ENCODE measurements at places on chromosomes 2 and 18. TPM values are rescaled to one million over a fixed set of nuclear protein-coding genes. Genes with fewer than 3 reads are reported as not detected.

HMSD gene
- 0.03 TPM for polyA plus RNA-seq

- no peak for DNase-seq
These were observed 2.2 kb downstream of the CNOT9 start for GRCh38 chr2:218570850-218571249.

- no peak for DNase-seq
These were observed 293.6 kb downstream of the SOX11 start for GRCh38 chr2:5985536-5986385.

DNA sequence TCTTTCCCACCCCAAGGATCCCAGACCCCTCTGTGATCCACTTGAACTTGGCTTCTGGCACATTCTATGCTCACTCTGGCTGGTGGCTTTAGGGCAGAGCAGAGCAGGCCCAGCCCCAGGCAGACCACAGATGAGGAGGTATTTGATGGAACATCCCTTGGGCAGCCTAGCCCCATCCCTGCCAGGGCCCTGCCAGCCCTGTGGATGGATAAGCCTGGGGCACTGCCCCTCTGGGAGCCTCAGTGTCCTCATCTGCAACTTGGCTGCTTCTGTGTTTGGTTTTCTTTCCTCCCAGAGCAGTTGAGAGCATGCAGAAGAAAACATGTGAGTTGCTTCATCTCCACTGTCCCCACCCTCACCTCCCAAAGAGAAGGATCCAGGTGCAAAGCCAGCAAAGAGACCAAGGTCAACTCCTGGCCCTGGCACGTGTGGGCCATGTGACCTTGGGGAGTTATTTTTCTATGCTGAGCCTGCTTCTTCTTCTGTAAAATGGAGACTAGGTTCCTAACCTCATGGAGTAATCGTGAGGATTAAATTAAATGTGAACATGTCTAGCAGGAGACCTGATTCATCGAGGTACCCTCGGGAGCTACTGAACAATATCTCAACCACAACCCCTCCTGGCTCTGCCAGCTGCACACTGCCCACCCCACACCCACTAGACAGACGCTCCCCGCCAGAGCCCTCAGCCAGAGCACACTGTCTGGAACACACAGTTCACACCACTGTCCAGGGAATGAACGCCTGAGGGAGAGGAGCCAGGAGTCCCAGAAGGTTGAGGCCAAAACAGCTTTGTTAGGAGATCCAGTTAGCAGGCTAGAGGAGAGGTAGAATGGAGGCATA is 14.6 kb upstream of the TNS1 start:
- no peak for DNase-seq

- no peak for DNase-seq
These were observed 70.5 kb downstream of the CEP192 start for GRCh38 chr18:13061630-13062189.

Data from heart right ventricle (tissue), 16 donors.